ENCODE measurements at places on chromosomes 2 and 18.

- DNase-seq, result no peak
Measured at GRCh38 chr2:64193491-64193890, 49.3 kb upstream of the PELI1 start.

DNA sequence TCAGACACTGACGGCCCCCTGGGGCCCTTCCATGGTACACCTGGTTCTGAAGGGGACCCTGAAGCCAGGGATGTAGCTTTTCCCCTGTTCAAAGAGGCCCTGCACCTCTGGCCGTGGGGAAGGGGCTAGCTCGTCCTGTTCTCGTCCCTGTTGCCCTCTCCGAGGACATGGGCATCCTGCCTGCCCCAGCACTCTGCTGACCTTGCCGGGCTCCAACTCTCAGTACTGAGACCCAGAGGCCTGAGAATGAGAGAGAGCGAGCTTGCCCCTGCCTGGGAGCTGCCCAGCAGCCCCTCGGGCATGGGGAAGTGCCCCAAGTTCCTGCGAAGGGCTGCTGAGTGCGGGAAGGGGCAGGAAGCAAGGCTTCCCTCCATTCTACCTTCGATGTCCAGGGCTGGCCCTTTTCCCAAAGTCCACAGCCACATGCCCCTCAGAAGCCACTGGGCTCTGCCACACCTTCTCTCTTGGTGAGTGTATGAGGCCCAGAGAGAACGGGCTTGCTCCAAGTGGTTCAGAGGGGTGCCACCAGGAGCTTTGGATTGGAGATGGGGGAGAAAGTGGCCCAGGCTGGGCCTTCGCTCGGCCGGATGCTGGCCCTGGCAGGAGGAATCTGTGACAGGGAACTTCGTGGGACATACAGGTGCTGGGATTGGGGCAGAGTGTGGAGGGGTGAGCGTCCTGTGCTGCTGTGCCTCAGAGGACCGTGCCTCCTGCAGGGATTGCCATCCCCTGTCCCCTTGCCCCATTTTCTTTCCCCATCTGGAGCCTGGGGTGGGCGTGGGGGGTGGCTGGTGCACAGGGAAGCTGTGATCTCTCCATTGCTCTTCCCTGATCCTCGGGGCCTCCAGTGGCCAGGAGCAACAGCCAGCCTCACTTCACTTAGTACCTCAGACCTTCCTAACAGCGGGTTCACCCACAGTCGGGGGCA, 50.8 kb downstream of the KCNIP3 start:
- DNase-seq, result peak; percentile 30

DNA sequence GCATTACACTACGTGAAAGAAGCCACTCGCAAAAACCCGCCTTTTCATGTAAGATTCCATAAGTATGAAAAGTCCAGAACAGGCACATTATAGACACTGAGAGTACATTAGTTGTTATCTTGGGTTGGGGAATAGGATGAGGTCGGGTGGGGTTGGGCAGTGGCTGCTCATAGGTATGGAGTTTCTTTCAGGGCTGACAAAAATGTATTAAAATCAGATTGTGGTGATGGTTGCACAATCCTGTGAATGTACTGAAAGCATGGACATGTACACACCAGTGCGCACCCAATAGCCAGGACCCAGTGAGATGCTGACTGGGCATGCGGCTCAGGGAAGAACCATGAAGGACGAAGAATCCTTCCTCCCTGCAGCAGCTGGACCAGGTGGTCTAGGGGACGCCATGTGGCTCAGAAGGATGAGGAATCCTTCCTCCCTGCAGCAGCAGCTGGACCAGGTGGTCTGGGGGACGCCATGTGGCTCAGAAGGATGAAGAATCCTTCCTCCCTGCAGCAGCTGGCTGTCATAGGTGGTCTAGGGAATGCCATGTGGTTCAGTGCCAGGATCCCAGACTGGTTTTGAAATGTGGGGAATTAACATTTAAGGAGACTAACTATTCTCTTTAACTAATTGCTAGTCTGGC, 50.1 kb downstream of the MBP start:
- DNase-seq, result no peak

- DNase-seq, result no peak
Measured at GRCh38 chr2:223075301-223076270, 23.6 kb downstream of the KCNE4 start.

GRCh38 chr2:191311627-191312026, 66.4 kb downstream of the MYO1B start:
- DNase-seq, result no peak

DNA sequence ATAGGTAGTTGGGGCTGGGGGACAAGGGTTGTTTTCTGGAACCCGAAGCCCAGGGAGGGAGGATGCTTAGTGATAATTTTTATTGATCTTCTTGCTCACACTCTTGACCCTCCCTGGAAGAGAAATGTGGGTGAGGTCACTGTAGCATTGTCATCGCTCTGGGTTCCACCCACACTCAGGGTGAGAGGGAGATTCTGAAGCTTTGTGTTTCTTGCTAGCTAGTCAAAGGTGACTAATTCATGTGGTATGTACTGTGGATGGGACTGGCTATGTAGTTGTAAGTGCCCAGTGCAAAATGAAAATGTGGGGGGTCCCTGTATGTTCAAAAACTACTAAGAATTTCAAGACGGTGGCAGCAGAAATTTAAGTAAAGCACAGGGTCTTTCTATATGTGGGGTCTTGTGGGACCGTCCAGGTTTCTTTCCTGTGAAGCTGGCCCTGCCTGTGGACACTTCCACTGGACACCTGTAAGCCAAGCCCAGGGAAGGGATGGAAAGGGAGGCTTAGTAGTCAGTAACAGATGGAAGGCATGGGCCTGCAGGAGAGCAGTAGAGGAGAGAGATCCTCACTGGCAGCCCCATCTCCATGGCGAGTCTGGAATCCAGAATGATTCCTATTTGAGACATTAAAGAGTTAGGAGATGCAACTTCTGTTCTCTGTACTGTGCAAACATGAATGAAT, 35.0 kb downstream of the TSN start:
- DNase-seq, result no peak

- DNase-seq, result no peak
Measured at GRCh38 chr2:171883275-171883893, 10.7 kb downstream of the SLC25A12 start.

- no peak for DNase-seq
Measured at GRCh38 chr2:100675855-100676254, 113.1 kb downstream of the PDCL3 start.

DNA sequence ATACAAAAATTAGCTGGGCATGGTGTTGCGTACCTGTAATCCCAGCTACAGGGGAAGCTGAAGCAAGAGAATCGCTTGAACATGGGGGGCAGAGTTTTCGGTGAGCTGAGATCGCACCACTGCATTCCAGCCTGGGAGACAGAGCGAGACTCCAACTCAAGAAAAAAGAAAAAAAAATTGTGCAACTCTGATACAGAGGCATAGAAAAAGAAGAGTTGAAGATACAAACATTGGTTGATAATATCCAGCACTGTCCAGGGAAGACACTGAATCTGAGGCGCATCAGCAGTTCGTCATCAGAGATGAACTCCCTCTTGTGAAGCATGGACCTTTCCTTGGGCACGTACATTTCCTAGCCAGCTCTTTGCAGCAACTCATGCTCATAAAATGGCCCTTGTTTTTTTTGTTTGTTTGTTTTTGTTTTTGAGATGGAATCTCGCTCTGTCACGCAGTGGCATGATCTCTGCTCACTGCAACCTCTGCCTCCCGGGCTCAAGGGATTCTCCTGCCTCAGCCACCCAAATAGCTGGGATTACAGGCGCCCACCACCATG, 16.7 kb upstream of the GALM start:
- no peak for DNase-seq

GRCh38 chr2:132757676-132758075, 87.7 kb upstream of the LYPD1 start:
- DNase-seq, result no peak

DNA sequence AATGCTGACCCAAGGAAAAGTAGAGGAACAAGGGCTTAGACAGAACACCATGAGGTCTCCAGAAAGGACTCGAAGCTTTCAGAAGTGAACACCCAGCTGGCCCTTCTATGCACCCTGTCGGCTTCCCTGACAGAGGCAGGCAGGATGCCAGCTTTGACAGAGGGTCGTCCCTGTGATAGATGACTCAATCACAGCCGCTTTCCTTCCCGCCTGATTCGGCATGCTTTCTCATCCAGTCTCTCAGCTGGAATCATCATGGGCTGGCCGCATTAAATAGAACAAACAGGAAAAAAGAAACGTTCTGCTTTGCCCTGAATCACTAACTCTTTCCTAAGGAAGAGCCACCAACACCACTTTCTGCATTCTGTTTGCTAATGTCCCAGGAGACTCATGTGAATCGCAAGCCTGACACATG, 140.3 kb upstream of the RAB12 start:
- DNase-seq, result no peak

- no peak for DNase-seq
Measured at GRCh38 chr2:152493945-152494528, 159.1 kb downstream of the FMNL2 start.

GRCh38 chr2:175383286-175383685, 201.8 kb upstream of the ATP5MC3 start:
- DNase-seq, result no peak

GRCh38 chr18:11660691-11661090, 28.4 kb upstream of the GNAL start:
- no peak for DNase-seq

DNA sequence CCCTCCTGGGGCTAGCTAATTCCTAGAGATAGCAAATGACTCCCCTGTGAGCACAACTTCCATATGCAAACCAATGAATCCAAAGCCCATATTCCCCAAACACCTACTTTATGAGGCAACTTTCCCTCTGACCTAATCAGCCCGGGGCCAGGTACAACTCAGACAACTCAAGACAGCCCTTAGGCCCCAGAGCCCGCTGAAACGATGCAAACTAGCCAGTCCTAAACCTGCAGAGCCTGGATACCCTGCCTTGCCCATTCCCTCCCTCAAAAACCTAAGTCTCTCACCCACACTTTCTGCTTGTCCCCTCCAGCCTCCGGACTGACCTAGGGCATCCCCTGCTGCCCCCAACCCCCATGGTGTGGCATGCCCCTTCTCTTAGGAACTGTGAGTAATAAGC, 142.8 kb downstream of the ACTR3 start:
- DNase-seq, result no peak

DNA sequence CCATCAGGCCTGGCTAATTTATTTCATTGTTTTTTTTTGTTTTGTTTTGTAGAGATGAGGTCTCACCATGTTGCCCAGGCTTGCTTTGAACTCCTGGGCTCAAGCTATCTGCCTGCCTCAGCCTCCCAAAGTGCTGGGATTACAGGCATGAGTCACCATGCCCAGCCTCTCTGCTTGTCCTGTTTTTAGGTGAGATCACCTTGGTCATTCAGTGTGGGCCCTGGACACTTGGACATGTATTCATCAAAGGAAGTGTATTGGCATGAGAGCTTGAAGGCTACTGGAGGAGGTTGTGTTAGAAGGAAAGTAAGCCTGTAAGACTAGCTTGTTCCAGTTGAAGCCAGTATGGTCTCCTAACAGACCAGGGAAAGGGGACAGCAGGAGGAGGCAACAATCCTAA, 229.2 kb upstream of the RGPD4 start:
- no peak for DNase-seq

DNA sequence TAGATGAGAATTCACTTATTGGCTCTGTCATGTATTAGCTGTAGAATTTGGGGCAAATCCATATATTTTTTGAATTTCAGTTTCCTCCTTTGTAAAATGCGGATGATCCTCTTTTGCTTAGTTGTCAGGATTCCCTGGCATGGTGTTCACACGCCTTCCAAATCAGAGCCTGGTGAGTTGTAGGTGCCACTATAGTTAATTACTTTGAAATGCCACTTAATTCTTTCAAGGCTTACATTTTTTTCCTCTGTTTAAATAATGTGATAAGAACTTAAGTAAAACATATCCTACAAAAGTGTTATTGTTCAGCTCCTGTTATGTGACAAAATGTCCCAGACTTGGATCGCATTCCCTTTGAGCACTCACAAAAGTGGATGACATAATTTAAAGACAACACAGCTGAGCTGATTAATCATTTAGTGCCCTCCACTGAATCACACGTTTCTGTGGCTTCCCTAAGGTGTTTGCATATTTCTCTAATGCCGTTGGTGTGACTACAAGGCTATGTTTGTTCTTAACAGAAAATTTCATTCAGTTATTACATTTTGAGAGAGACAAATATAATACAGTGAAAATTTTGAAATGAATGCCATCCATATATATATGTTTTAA, 471.2 kb upstream of the CHST9 start:
- no peak for DNase-seq

- DNase-seq, result no peak
Measured at GRCh38 chr2:35454966-35455638, 900.5 kb upstream of the CRIM1 start.

DNA sequence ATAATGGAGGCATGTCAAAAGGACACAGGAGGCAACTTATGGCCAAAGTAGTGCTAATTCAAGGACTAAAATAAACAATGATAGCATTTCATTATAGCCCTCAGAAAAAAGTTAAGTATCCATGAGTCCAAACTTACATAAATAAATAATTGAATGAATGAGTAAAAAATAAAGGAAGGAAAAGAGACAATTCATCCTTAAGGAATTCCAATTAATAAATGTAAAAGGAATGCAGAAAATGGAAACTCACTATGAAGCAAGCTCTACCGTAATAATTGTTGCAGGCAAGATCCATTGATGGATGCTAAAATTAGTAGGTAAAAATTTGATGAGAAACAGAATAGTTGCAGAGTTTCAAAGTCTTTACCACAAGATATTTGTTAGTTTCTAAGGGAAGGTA, 88.2 kb upstream of the RAPGEF4 start:
- DNase-seq, result no peak

GRCh38 chr2:150491430-150491829, 4.0 kb upstream of the RND3 start:
- no peak for DNase-seq

DNA sequence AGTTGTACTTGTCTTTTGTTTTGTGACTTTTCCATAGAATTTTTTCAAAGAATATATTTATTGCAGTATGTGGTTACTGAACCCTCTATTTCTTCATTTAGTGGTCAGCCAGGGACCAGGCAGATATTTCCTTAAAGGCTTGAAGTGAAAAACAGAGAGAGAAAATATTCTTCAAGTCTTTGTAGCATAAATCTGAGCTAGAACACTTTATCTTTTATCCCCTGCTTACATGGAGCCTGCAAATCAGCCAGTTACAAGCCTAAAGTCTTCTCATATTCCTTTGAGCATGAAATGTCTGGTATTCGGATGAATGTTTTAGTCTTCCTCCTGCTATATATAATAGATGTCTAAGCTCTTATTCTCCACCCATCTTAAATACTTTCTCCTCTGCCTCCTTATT, 1557.5 kb upstream of the ACVR2A start:
- DNase-seq, result no peak

GRCh38 chr2:24945907-24946306, 25.8 kb downstream of the DNAJC27 start:
- DNase-seq, result no peak

GRCh38 chr2:159317392-159318088, 31.0 kb upstream of the WDSUB1 start:
- no peak for DNase-seq

DNA sequence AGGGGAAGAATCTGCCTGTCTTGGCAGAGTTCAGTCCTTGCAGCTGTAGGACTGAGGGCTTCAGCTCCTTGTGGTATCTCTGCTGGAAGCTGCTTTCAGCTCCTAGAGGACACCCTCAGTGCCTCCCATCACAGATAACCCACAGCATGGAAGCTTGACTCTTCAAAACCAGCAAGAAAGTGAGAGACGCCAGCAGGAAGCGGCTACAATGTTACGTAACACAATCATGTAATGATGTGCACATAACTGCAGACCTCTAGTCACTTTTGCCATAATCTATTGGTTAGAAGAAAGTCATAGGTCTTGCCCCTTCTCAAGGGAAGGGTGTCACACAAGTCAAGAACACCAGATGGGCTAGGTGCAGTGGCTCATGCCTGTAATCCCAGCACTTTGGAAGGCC, 69.1 kb upstream of the AFF3 start:
- DNase-seq, result no peak

GRCh38 chr2:217412277-217412676, 552.4 kb upstream of the TNP1 start:
- DNase-seq, result no peak

- no peak for DNase-seq
Measured at GRCh38 chr2:211760103-211760502, 778.5 kb downstream of the ERBB4 start.

Measured in left ventricle myocardium superior (tissue), 1 donor.